RKO (cell line): ENCODE measurements at places on chromosomes 5 and 9.

DNA sequence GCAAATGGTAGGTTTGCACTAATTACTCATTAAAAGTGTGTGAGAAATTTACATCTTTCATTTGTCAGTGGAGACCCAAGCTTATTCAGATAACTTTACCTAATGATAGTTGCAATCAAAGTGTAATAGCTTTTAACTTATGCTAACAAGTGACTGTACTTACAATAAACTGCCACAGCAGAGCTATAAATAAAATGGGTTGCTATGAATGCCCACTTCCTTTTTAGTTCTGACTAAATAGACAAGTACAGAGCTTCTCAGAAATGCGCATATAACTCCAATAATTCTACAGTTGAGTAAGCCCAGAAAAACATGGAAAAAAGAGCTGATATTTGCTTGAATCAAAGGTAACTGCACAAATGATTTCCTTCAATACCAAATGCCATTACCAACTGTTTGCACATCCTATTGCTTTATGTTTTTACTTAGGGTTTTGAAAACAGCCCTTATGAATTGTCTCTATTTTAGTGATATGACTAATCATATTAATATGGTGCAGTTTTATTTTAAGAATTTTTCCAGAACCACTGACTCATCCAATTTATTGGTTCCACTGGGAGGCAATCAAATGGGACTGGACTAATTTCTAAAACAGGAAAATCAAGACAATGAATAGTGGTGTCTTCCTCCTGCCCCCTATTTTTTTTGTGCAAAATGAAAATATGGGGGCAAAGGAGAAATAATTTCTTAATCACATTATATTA lies 84.1 kb downstream of the PPP2R2B start:
- DNase-seq, result no peak

DNA sequence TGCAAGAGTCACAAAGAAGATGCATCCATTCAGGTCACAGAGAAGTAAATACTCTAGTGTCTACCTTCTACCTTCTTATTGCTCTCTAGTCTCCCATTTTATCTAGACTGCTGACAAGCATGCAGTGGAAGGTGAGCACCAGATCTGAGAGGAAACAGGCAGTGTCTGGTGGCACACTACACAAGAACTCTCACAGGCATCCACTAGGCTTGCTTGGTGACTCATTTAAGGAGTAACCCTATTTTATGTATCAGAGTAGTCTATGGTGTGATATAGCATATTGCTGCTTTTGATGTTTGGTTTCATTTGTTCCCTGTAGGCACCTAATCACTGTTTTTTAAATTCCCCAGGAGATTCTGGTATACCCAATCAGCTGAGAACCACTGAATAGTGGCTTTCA lies 1.6 kb upstream of the THBS4 start:
- peak; percentile 9 for DNase-seq

DNA sequence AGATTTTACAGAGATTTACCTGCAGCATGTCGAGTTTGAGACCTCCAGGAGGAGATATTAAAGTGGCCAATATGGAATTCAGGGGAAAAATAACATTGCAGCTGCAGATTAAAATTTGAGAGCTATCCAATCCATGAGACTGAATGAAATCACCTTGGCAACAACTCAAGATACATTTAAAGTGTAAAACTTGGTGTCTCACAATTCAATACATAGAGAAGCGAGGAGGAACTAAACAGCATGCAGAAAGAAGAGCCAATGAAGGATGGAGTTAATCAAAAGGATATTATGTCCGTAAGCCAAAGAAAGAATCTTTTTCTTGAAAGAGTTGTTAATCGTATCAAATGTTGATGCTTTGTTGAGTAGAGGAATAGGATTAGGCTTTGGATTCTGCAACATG lies 455.1 kb downstream of the CDH18 start:
- no peak for DNase-seq

GRCh38 chr9:95116002-95116807 lies 201.3 kb downstream of the FANCC start:
- DNase-seq, result no peak

- no peak for DNase-seq
Observed at GRCh38 chr5:61813361-61813760, 481.3 kb downstream of the ZSWIM6 start.

DNA sequence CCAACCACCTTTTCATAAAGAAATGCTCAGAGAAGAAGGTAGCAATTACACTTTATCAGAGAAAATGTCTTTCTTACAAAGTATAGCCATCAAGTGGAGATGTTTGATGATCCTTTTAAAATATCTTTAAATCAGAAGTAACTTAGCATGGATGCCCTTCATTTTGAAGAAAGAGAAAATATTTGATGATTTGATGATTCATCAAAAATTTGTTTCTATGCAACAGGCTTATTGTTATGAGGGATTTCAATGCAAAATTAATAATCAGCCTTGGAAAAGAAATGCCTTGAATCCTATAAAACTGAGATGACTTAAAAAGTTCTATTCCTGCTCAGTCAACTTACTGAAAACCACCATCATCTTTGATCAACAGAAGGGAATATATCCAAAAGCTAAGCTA lies 291.6 kb downstream of the MLLT3 start:
- no peak for DNase-seq

GRCh38 chr5:57834829-57835608 lies 352.4 kb upstream of the ACTBL2 start:
- no peak for DNase-seq

- no peak for DNase-seq
Observed at GRCh38 chr9:127014216-127014909, 99.8 kb downstream of the RALGPS1 start.

GRCh38 chr9:131117121-131117761 lies 8.1 kb upstream of the NUP214 start:
- no peak for DNase-seq

DNA sequence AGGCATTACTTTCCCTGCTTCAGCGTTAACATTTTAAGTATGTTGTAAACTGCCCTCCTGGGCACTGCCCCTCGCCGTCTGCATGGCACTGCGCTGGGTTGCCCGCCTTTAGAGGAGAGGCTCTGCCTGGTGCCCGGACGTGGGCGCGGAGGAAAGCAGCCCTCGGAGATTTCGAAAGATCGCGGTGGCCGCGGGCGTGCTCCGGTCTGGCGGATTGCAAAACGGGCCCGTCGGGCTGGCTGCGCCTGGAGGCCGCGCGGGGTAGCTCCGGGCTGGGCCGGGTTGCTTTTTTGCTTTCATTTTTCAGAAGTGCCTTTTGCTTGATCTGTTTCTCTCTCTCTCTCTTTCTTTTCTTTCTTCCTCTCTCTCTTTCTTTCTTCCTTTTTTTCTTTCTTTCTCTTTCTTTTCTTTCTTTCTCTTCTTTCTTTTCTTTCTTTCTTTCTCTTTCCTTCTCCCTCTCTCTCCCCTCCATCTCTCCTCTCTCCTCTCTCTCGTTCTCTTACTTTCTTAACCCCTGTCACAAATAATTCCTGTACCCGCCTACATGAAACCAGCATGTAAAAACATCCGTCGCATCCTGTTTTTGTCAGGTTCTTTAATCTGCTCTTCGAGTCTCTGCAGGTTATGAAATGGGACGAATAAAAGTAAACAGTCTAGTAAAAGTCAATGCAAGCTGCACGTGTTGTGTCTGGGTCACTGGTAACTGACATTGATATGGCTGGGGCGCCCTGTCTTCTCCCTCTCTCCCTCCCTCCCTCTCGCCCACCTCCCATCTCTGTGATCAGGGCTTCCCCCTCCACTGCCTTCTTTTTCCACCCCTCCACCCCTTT lies 1.7 kb downstream of the FST start:
- DNase-seq, result peak; percentile 41

DNA sequence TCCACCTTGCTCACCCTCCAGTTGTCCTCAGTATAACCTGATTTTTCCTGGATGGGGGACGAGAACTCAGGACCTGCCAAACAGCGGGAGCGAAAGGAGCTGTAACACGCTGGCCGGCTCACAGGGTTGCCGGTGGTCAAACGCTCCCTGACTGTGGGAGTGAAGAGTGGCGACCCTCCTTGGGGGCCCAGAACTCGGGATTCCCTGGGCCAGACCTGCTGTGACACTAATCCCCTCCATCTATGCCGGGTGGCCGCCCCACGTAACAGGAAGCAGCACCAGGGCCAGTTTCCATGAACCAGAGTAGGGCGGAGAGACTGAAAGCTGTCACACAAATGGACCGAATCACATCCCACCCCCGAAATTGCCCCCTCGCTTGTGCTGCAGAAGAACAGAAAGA lies 1809.2 kb upstream of the ACO1 start:
- DNase-seq, result no peak

GRCh38 chr5:30287890-30288289 lies 905.6 kb upstream of the CDH6 start:
- no peak for DNase-seq

GRCh38 chr5:146048994-146049703 lies 56.2 kb downstream of the PLAC8L1 start:
- peak; percentile 65 for DNase-seq

GRCh38 chr9:98778711-98779530 lies 17.4 kb downstream of the ANKS6 start:
- DNase-seq, result no peak

GRCh38 chr5:171469326-171469725 lies 49.9 kb downstream of the FGF18 start:
- DNase-seq, result no peak

- DNase-seq, result no peak
Observed at GRCh38 chr5:35153375-35153932, 76.8 kb downstream of the PRLR start.

- DNase-seq, result no peak
Observed at GRCh38 chr5:1051366-1051720, 42.7 kb downstream of the NKD2 start.

- DNase-seq, result no peak
Observed at GRCh38 chr5:101574017-101574416, 670.9 kb upstream of the ST8SIA4 start.

- no peak for DNase-seq
Observed at GRCh38 chr5:73233461-73234203, 60.6 kb downstream of the TMEM174 start.

DNA sequence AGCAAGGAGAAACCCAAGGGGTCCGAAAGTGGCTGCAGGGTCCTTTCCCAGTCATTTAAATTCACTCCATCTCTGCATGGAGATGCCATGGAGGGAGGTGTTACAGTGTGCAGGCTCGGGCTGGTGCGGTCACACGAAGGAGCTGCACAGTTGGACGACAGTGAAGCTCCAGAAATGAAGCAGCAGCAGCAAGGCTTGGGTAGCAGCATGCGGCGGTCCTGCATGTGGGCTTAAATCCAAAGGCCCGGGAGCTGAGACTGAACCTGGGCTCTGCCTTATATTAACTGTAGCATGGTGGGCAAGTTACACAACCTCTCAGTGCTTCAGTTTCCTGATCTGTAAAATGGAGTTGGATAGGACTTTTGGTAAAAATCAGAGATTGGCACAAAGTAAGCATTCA lies 51.4 kb downstream of the APBA1 start:
- no peak for DNase-seq

- DNase-seq, result peak; percentile 85
Observed at GRCh38 chr9:111482694-111483438, 1.3 kb downstream of the ECPAS start.

- DNase-seq, result peak; percentile 14
Observed at GRCh38 chr5:10705747-10706146, 55.3 kb downstream of the DAP start.

DNA sequence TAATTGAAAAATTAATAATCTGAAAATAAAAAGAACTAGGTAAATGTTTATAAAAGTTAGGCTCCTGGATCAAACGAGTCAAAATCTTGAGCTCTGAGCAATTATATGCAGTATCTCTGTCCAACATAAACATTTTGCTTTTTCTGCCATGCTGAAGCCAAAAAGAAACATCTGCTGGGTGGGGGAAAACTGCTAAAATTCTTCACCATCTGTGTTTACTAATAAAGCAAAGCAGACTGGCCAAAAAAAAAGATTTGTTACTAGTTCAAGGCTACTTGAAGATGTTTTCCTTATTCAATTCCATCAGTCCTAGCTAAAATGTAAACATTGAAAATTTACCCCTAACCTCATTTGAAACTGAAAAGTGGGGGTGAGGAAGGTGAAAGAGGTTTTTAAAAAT lies 29.7 kb downstream of the GTF3C4 start:
- no peak for DNase-seq

- no peak for DNase-seq
Observed at GRCh38 chr5:424301-425110, 18.5 kb upstream of the EXOC3 start.
